ENCODE measurements at places on chromosomes 6 and 20.

- no peak for DNase-seq
Observed at GRCh38 chr6:118659513-118660217, 8.3 kb upstream of the CEP85L start.

- DNase-seq: no peak
Observed at GRCh38 chr6:13406781-13407180, 78.4 kb upstream of the TBC1D7 start.

DNA sequence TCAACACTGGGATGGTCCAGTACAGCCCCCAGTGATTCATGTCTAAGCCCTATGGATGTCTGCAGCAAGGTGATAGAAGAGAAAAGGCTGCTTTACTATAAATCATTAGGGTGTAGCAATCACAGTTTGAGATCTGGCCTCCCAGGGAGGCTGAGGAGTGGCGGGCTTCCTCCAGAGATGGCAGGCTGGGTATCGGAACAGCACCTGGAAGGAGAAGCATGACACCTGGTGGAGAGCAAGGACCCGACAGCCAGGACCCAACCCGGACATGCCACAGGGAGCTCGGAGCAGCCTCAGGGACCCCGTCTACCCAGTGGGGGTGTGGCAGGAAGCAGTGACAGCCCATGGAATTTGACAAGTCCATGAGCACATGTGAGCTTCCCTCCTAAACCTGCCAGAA, 114.8 kb upstream of the CD93 start:
- no peak for DNase-seq

- DNase-seq: no peak
Observed at GRCh38 chr20:55094353-55094861, 619.0 kb downstream of the DOK5 start.

- peak; percentile 99 for DNase-seq
Observed at GRCh38 chr20:34525709-34526416, 9.6 kb downstream of the DYNLRB1 start.

- no peak for DNase-seq
Observed at GRCh38 chr6:164741938-164742451, 567.4 kb downstream of the C6orf118 start.
